ENCODE measurements at places on chromosomes 7 and 10. TPM values are rescaled to one million over a fixed set of nuclear protein-coding genes. Genes with fewer than 3 reads are reported as not detected.

Gene C7orf57
- total RNA-seq = 0.28 TPM

Gene ZRANB1
- total RNA-seq = 11.5 TPM

- DNase-seq = no peak
These were observed 143.9 kb upstream of the LSM8 start for GRCh38 chr7:118039963-118040489.

Gene TPK1
- 1.3 TPM for total RNA-seq

DNA sequence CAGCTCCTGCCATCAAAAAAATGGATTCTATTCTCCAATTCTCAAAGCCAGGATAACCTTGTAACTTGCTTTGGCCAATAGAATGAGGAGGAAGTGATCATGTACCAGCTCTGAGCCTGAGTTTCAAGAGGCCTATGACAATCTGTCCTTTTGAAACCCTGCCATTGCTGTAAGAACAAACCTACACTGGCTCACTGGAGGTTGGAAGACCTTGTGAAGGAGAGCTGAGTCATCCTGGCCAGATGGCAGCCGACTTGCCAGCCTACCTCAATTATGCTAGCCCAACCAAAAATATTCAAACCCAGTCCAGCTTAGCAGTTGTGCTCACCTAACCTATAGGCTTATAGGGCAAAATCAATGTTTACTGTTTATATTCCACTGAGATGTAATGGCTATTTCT is 93.0 kb downstream of the HGF start:
- no peak for DNase-seq

DNA sequence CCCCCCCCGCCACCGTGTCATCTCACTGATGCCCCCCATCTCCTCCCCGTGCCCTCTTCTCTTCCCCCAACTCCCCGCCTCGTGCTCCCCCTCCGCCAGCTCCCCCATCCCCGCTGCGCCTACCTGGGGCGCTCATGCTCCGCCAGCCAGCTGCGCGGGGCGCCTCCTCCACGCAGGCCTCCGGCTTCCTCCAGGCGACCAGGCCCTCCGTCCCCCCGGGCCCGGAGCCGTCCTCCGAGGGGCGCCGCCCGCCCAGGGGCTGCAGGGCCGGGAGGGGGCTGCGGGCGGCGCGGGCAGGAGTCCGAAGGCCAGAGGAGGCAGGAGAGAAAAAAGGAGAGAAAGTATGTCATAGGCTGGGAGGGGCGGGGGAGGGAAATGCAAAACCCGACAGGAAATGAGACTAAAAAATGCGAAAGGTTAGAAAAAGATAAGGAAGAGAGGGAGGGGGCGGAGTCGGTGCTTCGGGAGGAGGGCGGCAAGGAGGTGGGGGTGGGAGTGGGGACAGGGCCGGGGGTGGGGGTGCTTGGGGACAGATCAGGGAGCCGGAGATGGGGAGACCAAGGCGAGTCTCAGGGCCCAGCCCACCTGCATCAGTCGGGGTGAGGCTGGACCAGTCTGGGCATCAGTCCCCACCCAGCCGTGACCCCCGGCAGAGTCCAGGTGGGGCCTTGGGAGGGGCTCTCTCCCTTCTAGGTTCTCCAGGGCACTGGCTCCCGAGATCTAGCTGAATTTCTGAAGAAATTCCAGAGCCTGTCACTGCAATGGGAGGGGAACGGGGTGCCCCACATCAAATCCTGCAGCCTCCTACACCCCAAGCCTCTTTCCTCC is at the start of gene CARD11:
CARD11 (minus strand) TSS at position 324 of the 828 bp plus-strand sequence. CDS start 85,361 bp downstream, outside the sequence.
- no peak for DNase-seq

Gene CCSER2
- total RNA-seq = 28.7 TPM

DNA sequence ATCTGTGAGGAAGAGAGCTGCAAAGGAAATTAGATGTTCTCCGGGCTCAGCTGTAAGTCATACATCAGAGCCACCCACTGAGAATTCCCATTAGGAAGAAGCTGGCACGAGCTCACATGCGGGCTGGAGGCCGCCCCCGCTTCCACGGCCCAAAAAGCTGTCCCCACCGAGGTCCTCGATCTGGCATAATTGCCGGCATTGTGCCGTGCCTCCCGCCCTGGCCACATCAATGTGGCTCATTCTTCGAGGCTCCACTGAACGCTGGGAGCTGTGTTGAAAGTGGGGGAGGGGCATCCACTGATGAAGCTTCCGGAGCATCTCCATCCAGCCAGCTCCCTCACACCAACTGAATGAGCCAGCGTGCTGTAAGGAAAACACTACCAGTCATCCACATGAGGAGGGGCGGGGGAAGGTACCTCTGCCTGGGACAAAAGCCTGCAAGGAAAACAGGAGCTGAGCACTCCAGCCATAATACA is 173.1 kb downstream of the PTPRN2 start:
- DNase-seq = no peak

DNA sequence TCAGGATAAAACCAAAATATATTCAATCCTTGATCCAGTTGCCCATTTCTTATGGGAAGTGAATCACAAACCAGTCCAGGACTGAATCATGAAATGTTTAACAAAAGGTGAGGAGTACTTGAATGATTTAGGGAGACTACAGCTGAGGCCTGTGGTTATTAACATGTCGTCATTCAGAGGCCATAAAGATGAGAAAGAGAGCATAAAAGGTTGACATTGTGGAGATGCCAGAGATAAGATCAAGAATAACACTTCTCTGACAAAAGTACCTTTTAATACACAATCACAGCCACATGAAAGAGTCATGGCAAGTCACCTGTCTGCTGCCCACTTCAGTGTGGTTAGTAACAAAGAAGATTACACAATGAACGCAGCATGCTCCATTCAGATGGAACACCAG is 1195.7 kb upstream of the SORCS1 start:
- peak; percentile 97 for DNase-seq

Gene HELLS
- total RNA-seq = 75.3 TPM

Gene PLAC9
- not detected for total RNA-seq

Gene CD36
- total RNA-seq = 0.20 TPM

DNA sequence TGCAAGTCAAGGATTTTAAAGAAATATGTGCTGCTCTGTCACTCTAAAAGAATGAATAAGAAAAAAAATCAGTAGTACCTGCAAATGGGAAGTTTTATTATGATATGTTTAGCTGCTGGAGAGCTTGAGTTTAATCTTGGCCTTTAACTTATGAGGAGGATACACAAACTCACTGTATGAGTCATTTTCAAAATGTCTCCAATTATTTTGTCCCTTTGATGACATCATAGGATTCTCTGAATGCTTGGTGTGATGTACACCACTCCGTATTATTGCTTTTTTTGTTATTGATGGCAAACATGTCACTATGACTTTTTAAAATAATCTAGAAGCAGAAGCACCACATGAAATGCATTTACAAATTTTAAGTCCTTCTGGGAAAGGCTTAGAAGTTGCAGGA is 125.8 kb downstream of the RALA start:
- DNase-seq = peak; percentile 43

DNA sequence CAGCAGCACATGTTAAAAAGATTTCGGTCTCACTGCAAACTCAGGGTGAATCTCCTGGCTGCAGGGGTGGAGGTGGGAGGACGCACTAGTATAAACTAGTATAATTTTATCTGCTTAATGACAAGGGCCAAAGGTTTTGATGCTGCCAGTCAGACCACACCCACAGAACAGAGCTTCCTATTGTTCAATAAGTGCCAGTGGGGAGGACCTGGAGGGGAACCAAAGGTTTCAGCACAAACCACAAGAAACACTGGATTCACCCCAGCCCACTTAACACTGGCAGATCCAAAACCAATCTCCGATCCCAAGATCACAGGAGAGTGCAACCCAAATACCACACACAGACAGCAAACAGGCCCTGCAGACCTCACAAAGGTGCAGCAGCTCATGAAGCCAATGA is 6.6 kb downstream of the VOPP1 start:
- DNase-seq = no peak

- no peak for DNase-seq
These were observed 155.2 kb upstream of the GNAI1 start for GRCh38 chr7:79979437-79979836.

DNA sequence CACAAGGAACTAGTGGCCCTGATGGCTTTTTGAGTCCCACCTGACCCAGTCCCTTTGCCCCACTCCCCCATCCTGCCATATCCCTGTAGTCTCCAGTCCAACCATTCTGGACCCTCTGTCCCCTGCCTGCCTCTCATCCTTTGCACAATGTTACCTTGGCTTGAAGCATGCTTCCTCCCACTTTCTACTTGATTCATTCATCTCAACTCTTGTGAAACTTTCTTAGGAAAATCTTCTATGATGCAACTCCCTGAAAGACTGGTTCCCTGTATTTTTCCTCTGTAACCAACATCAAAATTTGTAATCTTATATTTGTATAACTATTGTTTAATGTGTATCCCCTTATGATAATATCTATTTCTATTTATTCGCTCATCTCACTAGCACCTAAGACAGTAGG is 151.5 kb downstream of the LRRTM3 start:
- no peak for DNase-seq

GRCh38 chr10:1159131-1160061 is 103.2 kb downstream of the WDR37 start:
- DNase-seq = no peak

Gene VKORC1L1
- total RNA-seq = 18.0 TPM

DNA sequence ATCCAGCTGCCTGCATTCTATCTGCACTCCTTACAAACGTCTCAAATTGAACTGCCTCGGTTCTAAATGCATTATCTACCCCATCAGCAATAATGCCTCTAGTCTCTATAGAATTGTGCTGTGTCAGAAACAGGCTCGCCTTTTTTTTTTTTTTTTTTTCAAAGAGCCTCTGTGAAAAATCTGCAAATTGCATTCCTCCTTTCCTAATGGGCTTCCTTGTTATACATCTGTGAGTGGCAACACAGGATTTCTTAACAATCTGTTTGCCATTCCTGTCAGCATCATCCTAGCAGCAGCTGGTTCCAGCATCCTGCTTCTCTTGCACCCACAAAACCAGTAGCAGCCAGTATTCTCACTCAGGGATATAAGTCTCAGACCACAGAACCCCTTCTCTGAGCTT is 413.5 kb upstream of the SEMA3D start:
- no peak for DNase-seq

DNA sequence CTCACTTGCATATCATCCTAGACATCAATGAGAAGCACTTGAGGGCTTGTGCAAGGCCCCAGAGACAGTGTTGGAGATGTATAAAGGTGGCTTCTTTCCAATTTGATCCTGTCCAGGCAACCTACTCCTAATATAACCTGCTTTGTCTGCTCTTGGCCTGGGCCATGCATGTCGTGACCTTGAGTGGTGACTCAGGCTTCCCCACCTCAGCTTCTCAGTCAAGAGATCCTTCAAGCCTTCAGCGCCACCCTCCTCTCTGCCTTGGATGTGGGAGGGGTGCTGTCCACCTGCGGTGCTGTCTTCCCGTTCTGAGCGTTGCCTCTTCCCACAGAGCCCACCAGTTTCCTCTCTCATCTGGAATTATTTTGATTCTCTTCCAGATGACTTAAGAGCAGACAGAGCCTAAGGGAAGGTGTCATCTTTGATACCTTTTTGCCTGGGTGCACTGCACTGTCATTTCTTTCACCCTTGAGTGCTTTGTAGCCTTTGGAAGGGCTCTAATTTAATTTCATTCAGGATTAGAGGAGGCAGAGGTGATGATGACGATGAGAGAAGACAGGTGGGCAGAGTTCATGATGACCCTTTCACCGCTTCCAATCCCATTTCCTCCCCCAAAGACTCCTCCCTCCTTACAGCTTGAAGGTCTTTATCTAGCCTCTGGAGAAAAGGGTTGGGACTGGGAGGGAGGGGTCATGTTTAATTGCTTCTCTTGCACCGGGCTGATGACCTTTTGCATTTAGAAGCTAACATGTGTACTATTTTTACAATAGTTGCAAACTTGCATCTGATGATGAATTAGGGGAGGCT is 6.9 kb downstream of the LSMEM1 start:
- no peak for DNase-seq

- DNase-seq = peak; percentile 36
These were observed 24.3 kb upstream of the ZRANB1 start for GRCh38 chr10:124917428-124918190.

Gene CUZD1
- 0.92 TPM for total RNA-seq

- no peak for DNase-seq
These were observed 91.8 kb upstream of the DOCK1 start for GRCh38 chr10:126813432-126813831.
